Neuronal stem cell (in vitro differentiated cells): ENCODE measurements at places on chromosomes 1 and 21.

GRCh38 chr21:42311816-42312625, 3.2 kb downstream of the TFF3 start:
- no peaks in the 10 kb centered on the region for H3K36me3 ChIP-seq
- no peak overlapping the region for H3K27ac ChIP-seq
- H3K4me1 ChIP-seq, result no peaks in the 10 kb centered on the region
- no peak overlapping the region for H3K4me3 ChIP-seq
- no peaks in the 10 kb centered on the region for H3K27me3 ChIP-seq
- DNase-seq, result no peak

- no peak overlapping the region for H3K27ac ChIP-seq
- no peaks in the 10 kb centered on the region for H3K4me1 ChIP-seq
- H3K27me3 ChIP-seq, result no peaks in the 10 kb centered on the region
- DNase-seq, result no peak
- H3K36me3 ChIP-seq, result no peaks in the 10 kb centered on the region
These were observed 163.3 kb downstream of the NRIP1 start for GRCh38 chr21:14901482-14901958.

DNA sequence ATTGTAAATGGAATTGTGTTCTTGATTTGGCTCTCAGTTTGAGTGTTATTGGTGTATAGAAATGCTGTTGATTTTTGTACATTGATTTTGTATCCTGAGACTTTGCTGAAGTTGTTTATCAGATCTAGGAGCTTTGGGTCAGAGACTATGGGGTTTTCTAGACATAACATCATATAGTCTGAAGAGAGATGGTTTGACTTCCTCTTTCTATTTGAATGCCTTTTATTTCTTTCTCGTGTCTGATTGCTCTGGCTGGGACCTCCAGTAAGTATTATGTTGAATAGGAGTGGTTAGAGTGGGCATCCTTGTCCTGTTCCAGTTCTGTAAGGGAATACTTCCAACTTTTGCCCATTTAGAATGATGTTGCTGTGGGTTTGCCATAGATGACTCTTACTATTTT, 39.1 kb upstream of the ANGPTL1 start:
- H3K27me3 ChIP-seq, result no peaks in the 10 kb centered on the region
- no peak overlapping the region for H3K4me3 ChIP-seq
- no peaks in the 10 kb centered on the region for H3K4me1 ChIP-seq
- no peak overlapping the region for H3K27ac ChIP-seq

GRCh38 chr1:244224487-244225430, 173.7 kb downstream of the ZBTB18 start:
- H3K36me3 ChIP-seq, result no peaks in the 10 kb centered on the region
- H3K27ac ChIP-seq, result no peak overlapping the region
- DNase-seq, result no peak
- H3K27me3 ChIP-seq, result no peaks in the 10 kb centered on the region

DNA sequence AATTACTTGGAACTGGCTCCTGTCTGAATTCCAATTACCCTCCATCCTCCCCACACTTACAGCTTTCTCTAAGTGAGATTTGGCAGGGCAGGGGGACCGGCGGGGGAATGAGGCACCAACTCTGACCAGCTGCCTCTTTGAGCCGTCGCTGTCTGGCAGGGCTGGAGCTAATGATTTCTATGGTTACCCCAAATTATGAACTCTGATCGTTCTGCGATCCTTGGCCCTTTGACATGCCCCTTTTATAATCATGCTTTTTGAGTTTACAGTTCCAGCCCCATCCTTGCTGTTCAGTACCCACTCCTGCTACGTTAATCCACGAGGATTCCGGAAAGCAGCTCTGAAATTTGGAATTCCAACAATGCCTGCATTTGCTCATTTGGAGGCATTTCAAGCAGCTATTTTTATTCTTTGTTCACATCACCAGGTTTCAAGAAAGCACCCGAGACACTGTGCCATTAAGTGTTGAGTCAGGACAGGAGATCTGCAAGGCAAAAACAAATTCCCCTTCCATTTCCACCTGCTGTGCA, 54.6 kb upstream of the LBR start:
- DNase-seq, result no peak
- no peak overlapping the region for H3K4me3 ChIP-seq
- H3K36me3 ChIP-seq, result no peaks in the 10 kb centered on the region
- no peaks in the 10 kb centered on the region for H3K27me3 ChIP-seq
- H3K4me1 ChIP-seq, result peaks cover 11% of the 10 kb centered on the region

GRCh38 chr1:104856091-104856490, 1106.4 kb downstream of the AMY1C start:
- no peaks in the 10 kb centered on the region for H3K4me1 ChIP-seq
- H3K36me3 ChIP-seq, result no peaks in the 10 kb centered on the region
- no peak for DNase-seq
- no peaks in the 10 kb centered on the region for H3K27me3 ChIP-seq
- no peak overlapping the region for H3K4me3 ChIP-seq
- no peak overlapping the region for H3K27ac ChIP-seq
